ENCODE measurements at places on chromosomes 12 and 14.

DNA sequence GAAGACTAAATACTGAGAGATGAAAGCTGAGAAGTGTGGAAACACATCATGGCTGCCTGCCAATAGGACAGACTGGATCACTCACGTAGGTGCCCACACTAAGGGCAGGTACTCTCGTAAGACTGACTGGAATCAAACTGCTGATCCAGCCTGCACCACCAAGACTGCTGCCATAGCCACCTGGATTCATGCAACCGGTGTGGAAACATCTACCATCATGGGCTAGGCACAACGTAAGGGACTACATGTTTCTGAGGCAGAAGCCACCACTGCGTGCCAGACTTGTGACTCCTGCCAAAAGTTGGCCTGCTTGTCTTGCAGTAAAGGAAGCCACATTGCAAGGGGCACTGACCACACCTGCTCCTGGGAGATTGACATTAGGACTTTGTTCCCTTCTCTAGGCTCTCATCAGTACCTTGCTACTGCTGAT, 3.8 kb downstream of the POMT2 start:
- no peak overlapping the region for H3K4me3 ChIP-seq
- H3K36me3 ChIP-seq = peaks cover 4% of the 10 kb centered on the region
- H3K4me1 ChIP-seq = peaks cover 13% of the 10 kb centered on the region
- no peak for DNase-seq
- no peak overlapping the region for H3K27ac ChIP-seq

GRCh38 chr12:42299392-42300308, 26.2 kb downstream of the ZCRB1 start:
- H3K27me3 ChIP-seq = peaks cover 2% of the 10 kb centered on the region
- no peak overlapping the region for H3K4me3 ChIP-seq
- no peaks in the 10 kb centered on the region for H3K36me3 ChIP-seq

DNA sequence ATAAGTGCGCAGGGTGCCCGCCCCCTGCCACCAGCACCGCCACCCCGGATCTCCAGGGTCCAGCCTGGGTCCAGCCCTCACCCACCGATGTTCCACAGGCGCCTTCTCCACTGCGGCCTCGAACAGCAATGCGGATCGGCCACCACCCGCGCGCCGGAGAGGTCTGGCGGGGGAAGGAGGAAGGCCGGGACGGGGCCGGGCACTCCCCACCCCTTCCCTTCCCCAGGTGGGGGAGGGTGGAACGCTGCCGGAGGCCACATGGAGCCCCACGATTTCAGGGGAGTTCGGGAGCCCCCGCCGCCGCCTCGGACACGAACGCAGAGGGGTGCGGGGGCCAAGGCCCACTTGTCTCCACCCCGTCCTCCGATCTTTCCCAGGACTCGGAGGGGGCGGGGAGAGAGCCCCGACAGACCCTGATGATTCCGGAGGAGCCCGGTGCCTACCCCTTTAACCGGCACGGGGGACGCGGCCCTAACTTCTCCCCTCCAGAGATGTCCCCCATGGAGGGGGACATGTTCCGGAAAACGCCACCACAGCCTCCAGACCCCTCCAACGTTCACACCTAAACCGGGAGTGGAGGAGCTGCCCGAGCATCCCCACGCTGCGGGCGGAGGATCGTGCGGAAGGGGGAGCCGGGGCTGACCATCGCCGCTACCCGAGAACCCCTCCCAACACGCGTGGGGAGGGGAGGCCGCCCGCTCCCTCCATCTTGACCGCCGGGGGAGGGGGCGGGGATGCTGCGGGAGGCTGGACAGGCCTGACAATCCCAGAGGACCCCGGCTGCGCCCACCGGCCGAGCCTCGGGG, 1.1 kb downstream of the ATXN2 start:
- DNase-seq = peak; percentile 66
- peaks cover 19% of the 10 kb centered on the region for H3K4me1 ChIP-seq
- peak overlapping the region; percentile 100 for H3K4me3 ChIP-seq
- peaks cover 8% of the 10 kb centered on the region for H3K36me3 ChIP-seq
- H3K27me3 ChIP-seq = peaks cover 12% of the 10 kb centered on the region

DNA sequence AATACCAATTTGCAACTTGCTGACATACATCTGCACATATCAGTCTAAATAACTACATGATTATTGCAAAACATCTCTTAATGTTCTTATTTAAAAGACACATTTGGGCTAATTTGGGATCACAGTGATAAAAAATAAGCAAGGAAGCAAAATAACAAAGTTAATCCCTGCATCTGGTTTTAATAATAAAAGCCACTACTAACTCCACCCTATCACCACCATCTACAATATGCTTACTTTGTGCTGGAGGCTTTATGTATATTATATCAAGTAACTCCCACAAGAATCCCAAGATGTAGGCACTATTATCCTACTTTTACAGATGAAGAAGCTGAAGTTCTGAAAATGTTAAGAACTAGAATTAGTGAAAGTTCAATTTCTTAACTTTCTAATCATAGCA, 45.7 kb downstream of the TAOK3 start:
- no peak for DNase-seq
- H3K4me3 ChIP-seq = no peak overlapping the region
- H3K27me3 ChIP-seq = no peaks in the 10 kb centered on the region
- peaks cover 16% of the 10 kb centered on the region for H3K4me1 ChIP-seq

GRCh38 chr12:14902465-14902864, 16.8 kb upstream of the MGP start:
- H3K4me3 ChIP-seq = no peak overlapping the region
- DNase-seq = no peak
- H3K4me1 ChIP-seq = peaks cover 10% of the 10 kb centered on the region
- no peaks in the 10 kb centered on the region for H3K27me3 ChIP-seq
- H3K27ac ChIP-seq = no peak overlapping the region
